ENCODE measurements at places on chromosomes 2 and 18.

DNA sequence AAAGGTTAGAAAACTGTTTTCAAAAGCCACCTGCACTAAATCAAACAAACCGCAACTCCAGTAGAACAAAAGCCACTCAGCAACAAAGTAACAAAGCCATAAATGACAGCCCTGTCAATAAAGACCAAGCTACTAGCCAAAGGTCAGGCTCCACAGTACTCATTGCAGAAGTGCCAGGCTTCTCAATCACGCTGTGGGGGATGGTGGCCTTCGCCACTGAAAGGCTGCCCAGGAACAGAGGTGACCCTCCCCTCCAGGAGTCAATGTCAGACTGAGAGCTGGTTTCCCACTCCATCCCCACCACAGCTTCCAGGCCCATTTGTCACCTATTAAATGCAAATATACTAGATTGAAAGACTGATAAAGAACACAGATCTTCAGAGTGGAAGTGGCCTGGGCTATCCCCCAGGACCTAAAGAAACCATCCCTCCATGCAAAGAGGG, 5.9 kb downstream of the ATP8B1 start:
- DNase-seq, result no peak

GRCh38 chr2:234448506-234449184, 48.2 kb downstream of the ARL4C start:
- no peak for DNase-seq

GRCh38 chr2:108534584-108535356, 500 bp downstream of the LIMS1 start:
- DNase-seq, result peak; percentile 34

DNA sequence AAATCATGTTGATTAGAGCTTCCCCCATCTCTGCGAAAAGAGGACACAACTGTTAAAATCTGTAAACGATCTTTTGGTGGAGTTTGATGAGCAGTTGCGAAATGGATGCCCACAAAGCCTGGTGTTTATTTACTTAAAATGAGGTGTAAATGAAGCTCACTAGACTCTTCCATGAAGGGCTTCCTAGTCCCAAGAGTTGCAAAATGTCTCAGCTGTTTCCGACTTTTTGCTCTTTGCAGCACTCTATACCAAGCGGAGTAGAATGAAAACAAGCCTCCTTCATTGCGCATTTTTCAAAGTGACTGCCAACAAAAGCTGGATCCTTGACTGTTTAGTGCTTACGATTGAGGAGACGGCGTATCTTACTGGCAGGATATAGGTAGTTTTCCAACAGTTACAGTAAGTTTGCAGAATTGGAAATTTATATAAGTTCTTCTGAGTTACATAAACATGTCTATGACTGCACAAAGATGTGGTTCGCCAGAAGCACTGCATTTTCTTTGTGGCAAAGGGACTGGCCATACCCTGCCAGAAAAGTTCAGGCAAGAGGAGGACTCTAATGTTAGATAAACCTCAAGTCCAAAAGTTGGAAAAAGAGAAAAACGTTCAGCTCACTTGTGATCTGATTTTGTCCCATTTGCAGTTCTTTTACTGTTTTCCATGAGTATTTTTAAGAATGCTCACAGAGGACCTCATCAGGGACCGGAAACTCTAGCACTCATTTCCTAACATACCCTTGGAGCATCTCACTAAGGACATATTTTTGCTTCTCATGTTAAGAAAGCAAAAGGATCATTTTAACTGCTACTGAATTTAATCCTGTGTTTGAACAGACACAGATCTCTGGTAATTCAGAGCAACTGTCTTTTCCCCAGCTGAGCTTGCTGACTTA, 42.7 kb downstream of the COLEC12 start:
- DNase-seq, result no peak

DNA sequence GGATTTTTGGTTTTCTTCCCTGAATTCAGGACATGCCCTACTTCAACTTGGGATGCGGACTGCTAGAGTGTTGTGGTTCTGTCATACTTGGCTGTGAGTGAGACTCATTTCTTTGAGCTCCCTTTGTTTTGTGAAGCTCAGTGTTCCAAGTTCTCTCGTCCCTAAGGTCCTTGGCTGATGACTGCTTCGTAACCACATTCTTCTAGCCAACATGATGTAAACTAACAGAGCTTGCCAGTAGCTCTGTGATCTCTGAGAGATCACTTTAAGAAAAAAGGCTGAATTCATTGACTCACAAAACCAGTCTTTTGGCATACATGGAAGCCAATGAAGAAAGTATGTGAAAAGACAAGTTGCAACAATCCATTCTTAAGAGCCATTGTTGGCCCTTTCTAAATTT, 96.9 kb upstream of the MSTN start:
- DNase-seq, result no peak

- DNase-seq, result no peak
These were observed 517.0 kb downstream of the NRXN1 start for GRCh38 chr2:50514901-50515300.

DNA sequence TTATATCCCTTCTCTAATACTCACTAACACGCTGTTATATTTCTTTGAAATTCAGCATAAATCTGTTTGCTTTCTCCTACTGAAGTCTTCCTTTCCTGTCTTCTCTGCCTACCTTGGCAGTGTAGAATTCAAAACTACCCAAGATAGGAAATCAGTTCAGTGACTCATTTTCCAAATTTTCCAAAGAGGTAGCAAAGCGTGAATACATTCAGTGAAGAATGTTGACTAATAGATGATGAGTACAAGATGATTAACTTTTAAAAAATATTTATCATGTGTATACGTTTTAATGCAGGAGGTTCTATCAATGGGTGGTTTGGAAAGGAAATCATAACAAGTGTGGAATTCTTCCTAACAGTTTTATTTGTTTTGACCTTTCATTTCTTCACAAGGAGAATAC, 201.9 kb upstream of the SLC8A1 start:
- DNase-seq, result no peak

GRCh38 chr2:11270891-11271290, 73.5 kb downstream of the ROCK2 start:
- DNase-seq, result no peak

GRCh38 chr2:200765995-200766660, 45.6 kb upstream of the BZW1 start:
- DNase-seq, result no peak

GRCh38 chr2:217398860-217399259, 539.0 kb upstream of the TNP1 start:
- no peak for DNase-seq

- no peak for DNase-seq
These were observed 40.2 kb upstream of the VRK2 start for GRCh38 chr2:58006256-58006951.

- DNase-seq, result no peak
These were observed 18.6 kb downstream of the ARID5A start for GRCh38 chr2:96555146-96555610.

DNA sequence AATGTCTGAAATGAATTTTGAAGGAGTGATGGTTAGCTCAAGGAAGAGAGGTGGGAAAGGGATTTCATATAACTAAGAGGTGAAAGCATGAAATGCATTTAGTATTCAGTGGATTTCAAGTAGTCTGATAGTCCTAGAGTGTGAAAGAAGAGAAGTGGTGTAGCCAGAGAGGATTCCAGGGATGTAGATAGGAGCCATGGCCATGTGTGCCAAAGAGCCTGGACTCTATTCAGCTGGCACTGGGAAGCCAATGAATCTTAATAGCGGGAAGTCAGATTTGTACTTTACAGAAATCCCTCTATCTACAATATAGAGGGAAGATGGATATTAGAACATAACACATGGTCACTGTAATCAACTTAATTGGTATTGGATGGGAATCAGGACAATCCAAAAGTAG, 8.3 kb upstream of the BOLL start:
- DNase-seq, result no peak

DNA sequence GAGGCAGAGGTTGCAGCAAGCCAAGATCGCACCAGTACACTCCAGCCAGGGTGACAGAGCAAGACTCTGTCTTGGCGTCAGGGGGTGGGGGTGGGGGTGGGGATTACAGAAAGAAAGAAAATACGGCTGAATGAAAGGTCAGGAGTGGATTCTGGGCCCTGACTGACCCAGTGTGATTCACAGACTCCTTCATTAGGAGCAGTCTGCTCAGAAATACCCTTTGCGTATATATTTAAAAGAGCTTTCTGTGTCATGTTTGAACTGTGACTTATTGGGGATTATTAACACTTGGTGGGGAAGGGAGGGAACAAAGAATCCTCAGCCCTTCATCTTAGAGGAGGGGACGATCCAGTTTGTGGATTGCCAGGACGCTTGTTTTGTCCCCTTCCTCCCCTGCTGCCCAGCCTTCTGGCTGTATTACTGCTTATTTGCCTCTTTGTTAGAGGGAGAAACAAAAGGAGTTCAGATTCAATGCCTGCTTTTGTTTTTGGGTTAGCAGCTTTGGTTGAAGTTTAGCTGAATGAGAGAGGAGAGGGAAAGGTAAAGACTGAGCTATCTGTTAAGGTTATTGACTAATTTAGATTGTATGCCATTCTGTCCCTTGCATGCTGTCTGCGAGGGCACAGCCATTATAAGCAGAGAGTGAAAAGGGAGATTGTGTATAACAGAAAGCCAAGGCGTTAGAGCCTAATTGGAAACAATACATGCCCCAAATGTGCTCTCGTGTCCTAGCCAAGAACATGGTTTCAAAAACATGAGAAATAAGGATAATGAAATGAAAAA, 118.3 kb downstream of the FMNL2 start:
- DNase-seq, result no peak

DNA sequence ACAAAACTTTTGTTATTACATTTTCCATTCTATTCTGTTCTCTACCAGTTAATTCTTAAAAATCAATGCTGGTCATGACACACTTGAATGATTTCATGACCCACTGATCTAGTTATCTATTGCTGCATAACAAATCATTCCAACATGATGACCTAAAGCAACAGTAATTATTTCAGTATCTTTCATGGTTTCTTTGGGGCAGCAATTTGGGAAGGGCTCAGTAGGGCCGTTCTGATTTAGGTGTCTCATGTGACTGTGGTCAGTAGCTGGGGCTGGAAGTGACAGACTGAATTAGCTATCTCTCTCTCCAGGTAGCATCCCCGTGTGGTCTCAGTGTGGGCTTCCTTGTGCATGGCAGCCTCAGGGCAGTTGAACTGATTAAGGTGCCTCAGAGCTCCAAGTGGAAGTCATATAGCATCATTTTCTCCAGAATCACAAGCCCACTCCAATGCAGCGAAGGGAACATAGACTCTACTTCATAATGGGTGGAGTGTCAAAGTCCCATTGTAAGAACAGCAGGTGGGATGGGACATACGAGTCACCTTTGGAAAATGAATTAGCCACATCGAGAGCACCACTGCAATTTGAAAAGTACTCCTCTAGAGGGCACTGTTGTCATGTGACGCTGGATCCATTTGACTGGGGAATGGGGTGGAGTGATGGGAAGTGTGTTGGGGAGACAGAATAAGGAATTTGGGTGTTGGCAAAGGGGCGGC, 39.1 kb upstream of the FAM136A start:
- no peak for DNase-seq

- DNase-seq, result no peak
These were observed 66.0 kb upstream of the MYCN start for GRCh38 chr2:15874321-15874720.

- DNase-seq, result no peak
These were observed 46.7 kb downstream of the LYPD6B start for GRCh38 chr2:149084924-149085795.

GRCh38 chr18:28041366-28041765, 135.6 kb downstream of the CDH2 start:
- no peak for DNase-seq

GRCh38 chr2:222504191-222504590, 79.8 kb downstream of the SGPP2 start:
- DNase-seq, result no peak

GRCh38 chr2:17317439-17317976, 200.7 kb downstream of the RAD51AP2 start:
- DNase-seq, result no peak
